ENCODE measurements at places on chromosomes 4 and X.

DNA sequence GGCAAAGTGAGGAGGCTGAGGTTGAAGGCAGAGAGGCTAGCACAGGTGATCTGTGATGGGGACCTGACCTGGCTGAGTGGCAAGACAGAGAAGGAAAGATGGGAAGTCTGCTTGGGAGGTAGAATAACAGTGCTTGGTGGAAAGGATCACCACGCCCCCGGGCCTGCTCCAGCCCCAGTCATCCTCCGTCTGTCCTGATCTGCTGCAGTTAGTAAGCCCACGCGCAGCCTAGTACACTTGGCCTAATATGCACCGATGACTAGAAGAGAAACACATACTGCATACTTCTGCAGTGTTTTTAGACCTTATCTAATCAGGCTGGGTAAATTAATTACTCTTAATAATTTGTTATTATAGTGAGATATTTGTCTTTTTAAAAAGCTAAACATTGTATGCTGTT is 103.7 kb upstream of the KLF3 start:
- DNase-seq: no peak

GRCh38 chr4:29588617-29589016 is 1131.6 kb upstream of the PCDH7 start:
- peak; percentile 3 for DNase-seq

DNA sequence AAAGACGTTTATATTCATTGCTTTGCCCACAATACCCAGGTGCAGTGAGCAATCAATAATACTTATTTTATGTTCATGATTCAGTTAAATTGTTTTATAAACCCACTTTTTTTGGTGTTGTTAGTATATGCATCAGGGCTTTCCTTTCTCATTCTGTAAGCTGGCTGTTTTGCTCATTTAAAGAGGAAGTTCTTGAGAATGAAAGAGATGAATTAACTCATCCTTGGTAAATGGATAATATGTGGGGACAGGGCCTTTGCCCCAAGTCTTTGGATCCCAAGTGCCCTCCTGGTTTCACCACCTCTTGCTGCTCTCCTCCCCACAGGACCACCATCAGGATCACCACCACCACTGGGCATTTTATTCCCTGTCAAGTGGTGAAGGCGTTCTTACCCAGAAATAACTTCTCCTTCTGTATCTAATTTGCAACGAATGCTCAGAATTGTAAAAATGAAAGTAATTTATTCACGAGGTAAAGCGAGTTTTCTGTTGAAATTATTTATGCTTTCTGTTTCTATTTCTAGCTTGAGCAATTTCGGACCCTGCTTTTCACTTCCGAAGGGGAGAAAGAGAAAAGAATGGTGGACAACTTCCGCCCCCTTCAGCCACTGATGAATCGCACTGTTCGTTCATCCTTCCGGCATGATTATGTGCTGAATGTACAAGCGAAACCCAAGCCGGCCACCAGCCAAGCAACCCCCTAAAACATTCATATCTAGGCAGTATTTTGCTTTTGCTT is 8.2 kb upstream of the ZRSR2 start:
- no peak for DNase-seq

- peak; percentile 39 for DNase-seq
Observed at GRCh38 chr4:10877076-10877475, 192.5 kb upstream of the CLNK start.

DNA sequence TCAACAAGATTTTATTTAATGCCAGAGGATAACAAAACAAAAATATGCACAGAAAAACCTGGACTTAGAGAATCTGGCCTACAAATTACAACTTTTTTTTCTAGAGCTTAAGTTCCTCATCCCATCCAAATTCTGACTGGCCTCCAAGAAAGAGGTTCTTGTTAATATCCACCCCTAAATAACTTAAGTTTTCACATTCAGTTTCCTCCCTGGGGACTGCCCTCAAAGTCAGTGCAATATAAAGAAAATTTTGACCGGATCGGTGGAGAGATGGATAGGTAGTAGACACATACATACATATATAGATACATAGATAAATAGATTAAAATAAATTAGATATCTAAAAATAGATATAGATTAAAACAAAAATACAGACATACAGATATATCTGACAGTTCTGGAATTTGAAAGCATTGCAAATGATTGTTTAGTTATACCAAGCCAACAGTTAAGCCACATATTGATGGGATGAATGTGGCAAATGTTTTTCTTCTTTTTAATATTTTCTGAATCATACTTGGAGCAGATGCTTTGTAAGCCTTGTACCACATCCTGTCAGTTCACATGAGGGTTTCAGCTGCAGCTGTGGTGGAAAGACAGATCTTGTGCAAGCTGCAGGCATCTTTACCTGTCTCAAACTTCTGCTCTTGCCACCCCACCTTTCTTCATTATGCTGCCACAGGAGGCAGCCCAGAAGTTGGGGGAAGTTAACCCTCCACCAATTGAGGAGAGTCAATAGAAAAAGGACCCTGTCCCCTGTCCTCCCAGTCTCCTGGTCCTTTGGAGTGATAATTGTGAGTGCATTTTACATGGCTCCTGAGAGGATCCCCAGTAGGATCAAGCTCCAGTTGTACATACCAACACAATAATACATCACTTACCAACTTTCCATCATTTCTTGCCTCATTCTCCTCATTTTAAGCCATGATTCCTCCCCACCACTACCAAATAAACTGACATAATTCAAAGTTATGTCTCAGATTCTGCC is 58.5 kb upstream of the PRDM8 start:
- peak; percentile 53 for DNase-seq

DNA sequence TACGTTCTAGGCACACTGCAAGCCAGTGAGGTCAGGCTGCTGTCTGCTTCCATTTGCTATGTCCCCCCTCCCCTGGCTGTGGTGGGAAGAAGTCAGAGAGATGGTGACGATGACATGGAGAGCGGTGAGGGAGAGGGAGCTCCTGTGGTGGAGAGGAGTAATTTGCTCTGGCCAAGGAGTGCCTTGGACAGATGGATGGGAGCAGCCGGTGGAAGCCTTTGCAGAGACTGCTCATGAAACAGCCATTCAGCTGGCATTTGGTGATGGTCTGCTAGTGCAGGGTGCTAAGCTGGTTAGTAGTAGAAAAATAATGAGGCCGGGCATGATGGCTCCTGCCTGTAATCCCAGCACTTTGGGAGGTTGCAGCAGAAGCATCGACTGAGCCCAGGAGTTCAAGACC is 124.1 kb downstream of the FHDC1 start:
- no peak for DNase-seq

GRCh38 chr4:126976850-126977632 is 655.7 kb upstream of the INTU start:
- no peak for DNase-seq

DNA sequence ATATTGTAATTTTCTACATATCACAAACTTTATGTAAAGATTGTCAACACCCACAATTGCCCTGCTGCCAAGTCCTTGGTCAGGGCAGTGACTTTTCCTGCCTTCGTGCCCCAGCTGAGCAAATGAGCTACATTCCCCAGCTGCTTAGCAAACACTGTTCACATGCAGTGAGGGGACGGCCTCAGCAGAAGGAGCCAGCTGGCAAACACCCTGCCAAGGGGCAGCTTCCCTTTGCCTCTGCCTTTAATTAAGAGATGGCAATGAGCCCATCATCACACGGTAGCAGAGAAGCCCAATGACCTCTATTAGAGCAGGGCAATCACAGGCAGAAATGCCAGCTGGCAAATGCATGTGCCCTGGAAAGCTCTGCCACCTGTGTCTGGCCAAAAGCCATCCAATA is 253.4 kb downstream of the EPHA5 start:
- DNase-seq: peak; percentile 42

DNA sequence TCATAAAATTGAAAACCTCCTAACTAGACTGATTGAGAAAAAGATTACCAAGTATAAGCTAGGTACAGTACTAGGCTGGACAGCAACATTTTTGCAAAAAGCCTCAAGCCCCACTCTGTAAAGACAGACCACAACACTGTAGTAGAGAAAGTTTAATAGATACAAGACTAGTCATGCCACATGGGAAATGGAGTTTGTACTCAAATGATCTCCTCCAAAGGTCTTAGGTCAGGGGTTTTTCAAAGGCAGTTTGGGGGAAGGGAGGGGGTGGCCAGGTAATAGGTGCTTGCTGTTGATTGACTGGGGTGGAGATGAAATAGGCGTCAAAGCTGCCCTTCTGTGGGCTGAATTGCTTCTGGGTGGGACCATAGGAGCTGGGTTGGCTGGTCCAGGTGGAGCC is 14.2 kb downstream of the CNGA1 start:
- no peak for DNase-seq

- no peak for DNase-seq
Observed at GRCh38 chrX:153499876-153500275, 5.1 kb downstream of the BGN start.

DNA sequence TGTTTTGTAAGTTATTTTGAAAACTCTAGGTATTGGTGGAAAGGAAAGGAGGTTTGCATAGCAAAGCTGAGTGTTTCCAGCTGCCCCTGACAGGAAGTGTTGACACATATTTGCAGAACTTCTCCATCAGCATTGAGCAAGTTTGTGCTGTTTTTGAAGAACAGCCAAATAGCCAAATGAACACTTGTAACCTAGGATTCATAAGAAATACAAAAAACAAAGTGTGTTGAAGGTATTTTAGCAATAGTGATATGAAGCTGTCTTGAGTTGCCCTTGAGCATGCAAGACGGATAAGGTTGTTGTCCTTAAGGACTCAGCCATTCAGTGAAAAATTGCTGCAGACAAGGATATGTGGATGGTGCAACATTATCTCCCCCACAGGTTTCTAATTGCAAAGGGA is 68.3 kb upstream of the PGM2 start:
- DNase-seq: peak; percentile 41

DNA sequence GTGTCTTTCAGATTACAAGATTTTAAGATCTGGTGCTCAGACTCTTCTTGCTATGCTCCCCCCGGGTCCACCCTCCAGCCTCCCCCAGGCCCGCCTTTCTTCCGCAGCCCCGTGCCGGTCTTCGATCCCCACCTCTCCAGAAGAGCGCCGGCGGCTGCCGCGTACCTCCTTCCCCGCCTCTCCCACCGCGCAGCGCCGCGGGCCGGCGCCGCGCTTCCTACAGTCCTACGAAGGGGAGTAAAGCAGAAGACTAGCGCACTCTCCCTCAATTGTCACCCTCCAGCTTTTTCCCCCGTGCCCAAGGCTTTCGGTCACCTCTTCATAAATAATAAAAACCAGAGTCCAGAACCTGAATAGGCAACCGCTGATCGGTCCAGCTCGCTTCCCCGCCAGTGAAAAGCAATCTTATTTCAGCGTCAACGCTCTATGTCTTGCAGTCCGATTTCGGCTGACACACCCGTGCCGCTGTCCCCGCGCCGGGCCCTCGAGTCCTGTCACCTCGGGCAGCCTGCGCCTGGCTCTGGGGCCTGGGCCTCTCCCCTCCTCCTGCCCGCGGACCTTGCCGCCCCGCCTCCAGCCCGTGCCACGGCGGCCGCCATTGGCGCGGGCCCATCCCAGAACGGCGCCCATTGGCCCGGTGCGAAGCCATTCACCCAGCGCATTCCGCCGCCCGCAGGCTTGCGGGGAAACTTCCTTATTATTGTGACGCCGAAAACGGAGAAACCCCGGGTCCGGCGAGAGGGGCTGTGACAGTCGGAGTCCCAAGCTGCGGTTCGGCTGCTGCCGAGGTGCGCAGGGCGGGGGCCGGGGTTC is at the start of gene HERC3:
Gene HERC3 (plus strand): TSS at position 694 of the 813 bp plus-strand sequence. CDS start 13,344 bp downstream, outside the sequence.
- DNase-seq: peak; percentile 90

- DNase-seq: peak; percentile 24
Observed at GRCh38 chrX:63922221-63922620, 137.2 kb upstream of the ARHGEF9 start.

DNA sequence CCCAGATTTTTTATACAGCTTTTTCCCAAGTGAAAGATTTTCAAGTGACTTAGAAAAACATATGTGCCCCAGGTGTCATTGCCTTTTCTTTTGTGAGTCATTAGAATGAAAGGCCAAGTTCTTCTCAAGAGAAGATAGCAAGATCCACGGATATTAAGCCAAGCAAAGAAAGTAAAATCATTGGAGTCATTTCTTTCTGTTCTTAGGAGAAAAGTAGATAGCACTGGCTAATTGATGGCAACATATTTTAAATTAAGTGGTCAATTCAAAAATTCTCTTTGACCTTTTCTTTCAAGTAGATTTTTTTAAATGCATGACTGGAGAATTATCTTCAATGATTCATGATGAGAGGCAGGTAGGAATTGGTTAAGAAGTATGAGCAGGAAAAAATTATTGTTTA is 94.4 kb downstream of the HHIP start:
- peak; percentile 44 for DNase-seq

Data from astrocyte of the spinal cord (primary cell).